ENCODE measurements at places on chromosomes 16 and 17.

GRCh38 chr17:76469991-76470739 is 2.8 kb downstream of the AANAT start:
- no peak for DNase-seq

- DNase-seq, result no peak
Observed at GRCh38 chr17:79865351-79866210, 26.3 kb upstream of the CBX4 start.

DNA sequence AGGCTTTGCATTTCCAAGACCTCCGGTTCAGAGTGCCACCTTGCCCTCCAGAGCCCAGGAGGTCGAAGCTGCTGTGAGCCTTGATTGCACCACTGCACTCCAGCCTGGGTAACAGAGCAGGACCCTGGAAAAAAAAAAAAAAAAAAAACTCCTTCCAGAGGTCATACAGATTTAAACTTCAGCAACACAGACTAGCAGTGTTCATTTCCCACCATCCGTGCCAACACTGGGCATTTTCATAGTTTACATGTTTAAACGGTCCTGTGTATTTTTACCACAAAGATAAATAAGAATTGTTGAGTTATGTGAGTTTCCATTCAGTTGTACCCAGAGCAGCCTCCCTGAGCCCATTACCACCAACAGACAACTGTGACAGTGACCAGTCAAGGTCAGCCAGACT is 50.4 kb downstream of the ZDHHC7 start:
- DNase-seq, result no peak

DNA sequence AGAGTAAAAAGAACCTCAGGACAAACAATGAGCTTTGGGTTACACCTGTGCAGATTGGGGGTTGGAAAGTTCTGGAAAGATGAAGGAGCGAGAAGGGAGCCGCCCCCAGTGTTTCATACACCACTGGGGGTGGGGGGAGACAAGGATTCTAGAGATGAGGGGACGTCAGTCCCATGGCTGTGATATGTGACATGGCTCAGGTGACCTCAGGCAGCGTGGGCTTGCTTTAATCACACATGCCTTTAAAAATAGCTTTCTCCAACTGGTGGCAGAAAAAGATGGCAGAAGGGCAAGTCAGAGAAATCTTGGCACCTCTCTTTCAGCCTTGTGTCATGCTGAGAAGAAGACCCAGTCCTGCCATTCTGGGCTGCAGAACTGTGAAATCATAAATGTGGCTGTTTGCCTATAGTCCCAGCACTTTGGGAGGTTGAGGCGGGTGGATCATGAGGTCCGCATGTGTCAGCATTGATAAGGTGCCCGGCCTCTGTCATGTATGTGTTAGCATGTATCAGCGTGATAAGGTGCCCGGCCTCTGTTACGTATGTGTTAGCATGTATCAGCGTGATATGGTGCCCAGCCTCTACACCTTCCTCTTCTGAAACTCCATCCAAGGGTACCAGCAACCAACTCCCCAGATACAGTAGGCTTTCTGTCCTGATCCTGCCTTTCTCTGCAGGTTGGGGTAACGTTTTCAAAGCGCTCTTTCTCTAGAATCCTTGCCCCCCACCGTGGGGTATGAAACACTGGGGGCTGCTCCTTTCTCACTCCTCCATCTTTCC is 25.0 kb downstream of the WIPI1 start:
- DNase-seq, result no peak

DNA sequence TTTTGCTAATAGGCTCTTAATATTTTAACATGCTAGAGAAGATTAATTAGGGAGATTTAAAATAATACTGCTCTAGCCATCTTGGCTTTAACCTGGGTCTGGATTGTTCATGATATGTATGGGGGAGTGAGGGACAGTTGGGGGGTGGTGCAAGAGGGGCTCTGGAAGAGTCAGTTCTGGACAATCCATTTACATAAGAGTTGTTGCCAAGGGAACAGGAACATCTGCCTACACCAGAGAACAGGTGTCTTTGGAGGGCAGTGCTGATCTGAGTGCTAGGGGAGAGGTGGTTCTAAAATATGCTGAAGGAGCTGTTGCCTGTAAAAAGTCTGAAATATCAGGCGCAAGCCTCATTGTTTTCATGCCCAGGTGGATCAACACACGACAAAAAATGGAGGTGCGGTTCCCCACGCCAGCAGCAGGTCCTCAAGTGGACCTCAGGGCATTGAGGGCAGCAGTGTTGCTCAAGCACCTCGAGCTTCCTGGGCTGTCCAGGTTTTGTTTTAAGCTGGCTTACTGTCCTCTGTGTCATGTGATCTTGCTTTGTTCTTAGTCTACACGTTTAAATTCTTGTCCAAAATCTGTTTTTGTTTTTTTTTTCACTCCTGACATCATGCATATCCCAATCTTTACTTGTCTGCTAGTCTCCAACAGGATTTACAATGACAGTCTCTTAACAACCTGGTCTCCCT is 25.4 kb upstream of the WSB1 start:
- DNase-seq, result no peak

DNA sequence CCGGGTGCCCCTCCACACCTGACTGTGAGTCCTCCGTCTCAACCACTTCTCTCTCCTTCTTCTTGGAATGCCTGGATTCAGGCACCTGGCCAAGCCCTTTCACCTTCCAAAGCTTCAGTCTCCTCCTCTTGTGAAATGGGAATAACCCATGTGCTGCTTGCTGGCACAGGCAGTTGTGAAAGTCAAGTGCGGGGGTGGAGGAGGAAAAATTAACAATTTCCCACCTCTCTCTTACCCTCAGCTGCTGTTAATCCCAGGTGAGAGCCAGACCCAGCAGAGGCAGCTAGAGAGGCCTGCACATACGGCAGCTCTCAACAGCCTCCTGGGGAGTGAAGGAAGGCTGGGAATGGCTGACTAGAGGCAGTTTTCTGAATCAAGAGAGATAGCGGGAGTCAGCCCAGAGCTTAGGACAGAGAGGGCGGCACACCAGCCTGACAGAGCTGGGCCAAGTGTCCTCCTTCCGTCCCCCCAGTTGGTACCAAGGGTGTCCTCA is 77.9 kb upstream of the LGALS9 start:
- DNase-seq, result no peak

GRCh38 chr17:45241328-45242028 is 19.8 kb downstream of the FMNL1 start:
- DNase-seq, result peak; percentile 72

DNA sequence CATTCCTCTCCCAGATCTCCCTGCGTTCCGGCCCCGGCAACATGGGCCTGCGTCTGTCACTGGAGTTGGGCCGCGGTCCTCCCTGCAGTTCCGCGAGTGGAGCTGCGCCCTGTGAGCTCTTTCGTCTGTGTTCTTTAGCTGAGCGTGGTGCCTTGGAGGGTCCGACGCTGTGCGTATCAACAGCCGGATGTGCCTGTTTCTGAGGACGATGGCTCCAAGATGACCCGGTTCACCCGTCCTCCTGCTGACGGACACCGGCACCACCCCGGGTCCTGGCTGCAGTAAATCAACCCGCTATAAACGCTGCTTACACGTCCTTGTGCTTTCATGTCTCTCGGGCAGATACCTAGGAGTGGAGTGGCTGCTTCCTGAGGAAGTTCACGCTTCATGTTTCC is 44.8 kb upstream of the GNG13 start:
- DNase-seq, result no peak

DNA sequence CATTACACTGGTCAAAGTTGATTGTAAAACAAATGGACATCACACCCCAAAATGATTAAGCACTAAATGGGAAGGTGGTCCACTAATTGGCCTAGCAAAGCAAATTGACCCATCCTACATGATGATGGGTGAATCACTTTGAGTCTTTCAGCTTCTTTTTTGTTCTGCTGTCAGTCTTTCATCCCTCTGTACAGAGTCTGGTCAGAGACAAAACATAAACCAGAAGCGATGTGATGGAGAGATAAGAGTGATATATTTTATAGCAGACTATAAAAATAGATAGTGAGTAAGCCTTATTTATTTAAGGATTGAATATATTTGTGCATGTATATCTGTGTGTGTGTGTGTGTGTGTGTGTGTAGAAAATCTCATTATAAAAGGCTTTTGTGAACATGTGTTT is 618.4 kb upstream of the SOX9 start:
- DNase-seq, result no peak
